Hematopoietic multipotent progenitor cell (in vitro differentiated cells): ENCODE measurements at places on chromosomes 5 and 9. TPM values are rescaled to one million over a fixed set of nuclear protein-coding genes. Genes with fewer than 3 reads are reported as not detected.

Gene EGFL7
- 272 TPM for total RNA-seq

Gene PLAC8L1
- total RNA-seq: not detected

- no peak for DNase-seq
Measured at GRCh38 chr9:134690946-134691694, 49.5 kb downstream of the COL5A1 start.

- DNase-seq: no peak
Measured at GRCh38 chr5:158153508-158153907, 294.6 kb upstream of the CLINT1 start.

- DNase-seq: no peak
Measured at GRCh38 chr5:78701795-78702410, 53.3 kb upstream of the LHFPL2 start.

- no peak for DNase-seq
Measured at GRCh38 chr5:80707645-80708044, 52.9 kb upstream of the DHFR start.

DNA sequence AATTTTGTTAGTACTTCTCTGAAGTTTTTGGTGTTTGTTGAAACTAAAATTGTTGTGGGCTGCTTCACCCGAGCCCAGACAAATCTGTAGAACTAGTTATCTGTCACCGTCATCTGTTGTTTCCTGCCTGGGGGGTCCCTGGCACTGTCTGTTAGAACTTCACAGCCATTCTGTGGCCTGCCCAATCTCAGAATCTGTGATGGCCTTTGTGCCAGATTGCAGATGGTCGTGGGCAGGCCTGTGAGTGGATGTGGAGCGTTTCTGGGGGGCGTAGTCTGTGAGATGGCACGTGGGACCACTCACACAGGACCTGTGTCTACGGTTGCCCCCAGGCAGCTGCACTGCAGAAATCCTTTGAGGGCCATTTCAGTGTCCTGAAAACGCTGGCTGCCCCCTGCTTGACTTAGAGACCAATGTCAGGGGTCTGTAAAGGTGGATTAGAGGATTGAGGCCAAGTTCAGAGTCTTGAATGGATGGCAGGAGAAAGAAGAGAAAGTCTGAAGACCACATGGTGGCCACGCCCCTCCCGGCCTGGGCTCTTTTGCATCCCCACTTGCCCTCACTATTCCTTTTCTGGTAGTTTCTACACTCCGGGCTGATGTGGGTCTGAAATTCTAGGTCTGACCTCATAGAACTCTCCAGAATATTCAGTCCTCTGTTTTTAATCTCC lies 38.3 kb downstream of the TRIO start:
- peak; percentile 68 for DNase-seq

DNA sequence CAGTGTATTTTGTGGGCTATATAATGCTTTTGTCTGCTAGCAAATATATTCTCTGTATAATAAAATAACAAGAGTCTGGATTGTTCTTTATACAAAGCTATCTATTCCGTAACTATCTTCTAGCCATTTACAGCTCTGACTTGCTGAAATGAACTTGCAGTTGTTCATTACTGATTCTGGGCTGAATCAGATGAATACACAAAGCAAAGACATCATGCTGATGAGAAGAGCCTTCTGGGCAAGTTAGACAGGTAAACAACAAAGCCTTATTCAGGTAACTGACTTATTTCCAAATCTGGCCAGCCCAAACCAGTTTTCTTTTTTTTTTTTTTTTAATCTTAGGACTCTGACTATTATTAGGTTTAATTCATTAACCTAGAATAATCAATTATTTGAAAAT lies 255.5 kb downstream of the KIAA0825 start:
- no peak for DNase-seq

GRCh38 chr9:91419222-91420191 lies 4.1 kb downstream of the NFIL3 start:
- no peak for DNase-seq

- no peak for DNase-seq
Measured at GRCh38 chr5:124643336-124643735, 103.1 kb downstream of the ZNF608 start.

DNA sequence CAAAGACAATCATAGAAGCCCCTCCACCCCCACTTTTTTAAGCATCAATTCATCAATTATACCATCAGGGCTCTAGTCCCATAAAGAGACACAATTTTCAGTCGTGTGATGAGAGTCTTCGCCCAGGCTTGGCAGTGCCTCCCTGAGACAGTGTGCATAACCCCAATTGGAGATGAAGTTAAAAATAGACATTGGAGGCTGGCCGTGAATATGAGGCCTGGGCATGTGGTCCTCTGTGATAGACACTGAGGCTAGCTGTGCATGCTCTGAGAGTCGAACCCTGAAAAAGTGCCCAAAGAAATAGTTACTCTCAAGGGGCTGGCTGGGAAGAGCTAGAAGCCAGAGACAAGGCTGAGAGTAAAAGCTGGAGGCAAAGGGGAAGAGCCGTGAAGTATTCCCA lies 248.6 kb upstream of the NR4A3 start:
- DNase-seq: no peak

GRCh38 chr9:84354035-84354434 lies 13.5 kb upstream of the SLC28A3 start:
- no peak for DNase-seq

GRCh38 chr9:33785914-33786313 lies 9.4 kb upstream of the PRSS3 start:
- DNase-seq: no peak

DNA sequence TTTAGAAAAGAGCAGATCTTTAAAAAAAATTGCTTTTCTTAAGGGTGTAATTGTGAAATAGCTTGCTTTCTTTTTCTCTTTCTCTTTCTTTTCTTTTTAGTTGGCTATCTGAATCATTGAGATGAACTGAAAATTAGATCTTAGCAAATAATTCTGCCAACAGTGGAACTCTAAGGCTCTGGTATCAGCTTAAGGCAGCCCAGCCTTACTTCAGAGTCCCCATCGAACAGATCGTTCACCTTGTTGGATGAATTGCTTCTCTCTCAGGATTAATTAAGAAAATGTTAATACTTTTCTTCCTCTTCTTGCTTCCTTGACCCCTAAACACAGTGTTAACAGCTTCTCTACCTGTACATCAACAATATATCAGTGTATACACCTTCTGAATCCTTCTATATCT lies 92.1 kb downstream of the ZCCHC7 start:
- no peak for DNase-seq

GRCh38 chr9:110344821-110345220 lies 7.2 kb upstream of the TXNDC8 start:
- DNase-seq: no peak

GRCh38 chr5:177276886-177277285 lies 26.6 kb downstream of the RAB24 start:
- DNase-seq: no peak
